ENCODE measurements at places on chromosomes 1 and 21.
A peak's percentile ranks its signal among the peaks of the same experiment; 100 is the strongest.

GRCh38 chr1:30286241-30286987 is 437.0 kb downstream of the MATN1 start:
- DNase-seq, result no peak

- DNase-seq, result peak; percentile 11
Observed at GRCh38 chr1:226425431-226426031, 17.6 kb upstream of the PARP1 start.

DNA sequence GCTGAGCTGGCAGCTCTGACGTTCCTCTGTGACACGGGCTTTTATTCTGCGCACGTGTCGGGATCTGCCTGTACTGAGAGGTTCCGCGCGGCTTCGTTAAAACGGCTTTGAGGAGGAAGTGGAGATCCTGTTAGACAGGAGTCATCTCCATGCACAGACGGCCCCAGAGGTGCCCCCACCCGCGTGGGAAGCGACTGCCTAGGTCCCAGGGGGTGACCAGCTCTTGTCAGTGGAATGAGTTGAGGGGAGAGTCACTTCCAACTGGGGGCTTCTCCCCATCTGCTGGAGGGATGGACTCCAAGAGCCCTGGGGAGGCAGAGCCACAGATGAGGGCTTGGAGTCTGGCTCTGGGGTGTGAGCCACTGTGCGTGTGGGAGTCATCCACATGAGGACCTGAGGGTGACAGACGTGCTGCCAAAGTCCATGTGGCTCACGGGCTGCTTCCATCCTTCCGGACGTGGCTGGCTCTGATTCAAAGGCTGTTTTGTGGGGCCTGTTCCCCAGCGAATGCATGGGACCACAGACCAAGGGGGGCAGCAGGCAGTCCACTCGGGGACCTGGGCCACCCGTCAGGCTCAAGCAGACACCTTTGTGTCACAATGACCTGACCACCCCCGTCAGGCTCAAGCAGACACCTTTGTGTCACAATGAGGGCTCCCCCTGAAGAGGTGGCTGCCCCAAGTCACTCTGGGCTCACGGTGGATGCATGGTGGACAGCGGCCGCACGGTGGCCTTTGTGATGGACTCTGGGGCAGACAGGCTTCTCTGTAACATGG is 26.8 kb downstream of the PTTG1IP start:
- no peak for DNase-seq

GRCh38 chr1:30660241-30660640 is 63.1 kb downstream of the MATN1 start:
- DNase-seq, result no peak

DNA sequence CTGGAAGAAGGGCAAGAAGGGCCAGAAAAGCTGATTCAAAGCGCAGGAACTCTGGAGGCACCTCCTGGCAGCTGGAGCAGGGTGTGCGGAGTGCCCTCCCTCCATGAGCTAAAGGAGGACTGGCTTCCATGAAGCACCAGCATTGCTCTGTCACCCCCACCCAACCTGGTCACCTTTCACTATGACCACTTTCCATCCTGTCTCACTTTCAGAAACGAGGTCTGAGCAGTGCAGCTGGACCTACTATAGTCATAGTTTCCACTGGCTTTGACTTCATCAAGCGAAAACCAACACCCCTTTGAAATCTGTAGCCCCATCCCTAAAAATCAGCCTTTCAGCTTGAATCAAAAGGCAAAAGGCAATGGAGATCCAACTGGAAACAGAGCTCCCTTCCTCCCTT is 84.8 kb upstream of the CACNA1E start:
- DNase-seq, result no peak

DNA sequence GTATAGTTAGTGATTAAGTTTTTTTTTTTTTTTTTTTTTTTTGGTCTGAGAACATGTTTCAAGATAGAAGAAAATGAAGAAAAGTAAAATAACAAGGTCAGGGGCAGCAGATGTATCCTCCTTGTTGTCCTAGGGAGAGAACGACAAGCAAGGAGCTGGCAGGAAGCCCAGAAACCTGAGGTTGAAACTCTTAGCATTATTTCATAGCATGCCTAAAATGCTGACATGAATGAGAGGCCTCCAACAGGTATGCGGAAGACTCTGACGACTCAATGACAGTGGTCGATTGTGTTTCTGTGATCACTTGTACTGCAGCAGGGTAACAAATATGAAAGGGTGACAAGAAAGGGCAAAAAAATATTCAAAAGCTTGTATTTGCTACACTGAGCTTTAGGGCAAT is 415.9 kb downstream of the PLA2G4A start:
- DNase-seq, result no peak

DNA sequence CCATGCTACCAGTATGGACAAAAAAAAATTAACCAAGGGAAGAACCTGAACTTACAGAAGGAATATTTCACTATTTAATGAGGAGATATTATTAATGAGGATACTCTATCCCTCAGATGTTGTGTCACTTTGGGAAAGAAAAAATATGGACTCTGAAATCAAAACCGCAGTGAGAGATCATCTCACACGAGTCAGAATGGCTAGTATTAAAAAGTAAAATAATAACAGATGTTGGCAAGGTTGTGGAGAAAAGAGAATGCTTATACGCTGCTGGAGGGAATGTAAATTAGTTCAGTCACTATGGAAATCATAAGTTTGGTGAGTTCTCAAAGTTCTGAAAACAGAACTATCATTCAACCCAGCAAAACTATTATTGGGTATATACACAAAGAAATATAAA is 30.9 kb downstream of the TNFSF4 start:
- DNase-seq, result no peak

- no peak for DNase-seq
Observed at GRCh38 chr21:45794027-45794426, 150.5 kb downstream of the PCBP3 start.

DNA sequence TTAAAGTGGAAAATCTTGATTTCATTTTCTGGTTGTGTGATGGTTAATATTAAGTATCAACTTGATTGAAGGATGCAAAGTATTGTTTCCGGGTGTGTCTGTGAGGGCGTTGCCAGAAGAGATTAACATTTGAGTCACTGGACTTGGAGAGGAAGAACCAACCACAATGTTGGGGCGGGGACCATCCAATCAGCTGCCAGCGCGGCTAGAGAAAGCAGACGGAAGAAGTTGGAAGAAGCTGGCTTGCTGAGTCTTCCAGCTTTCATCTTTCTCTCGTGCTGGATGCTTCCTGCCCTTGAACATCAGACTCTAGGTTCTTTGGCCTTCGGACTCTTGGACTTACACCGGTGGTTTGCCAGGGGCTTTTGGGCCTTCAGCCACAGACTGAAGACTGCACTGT is 832.6 kb upstream of the TMPRSS15 start:
- DNase-seq, result no peak

DNA sequence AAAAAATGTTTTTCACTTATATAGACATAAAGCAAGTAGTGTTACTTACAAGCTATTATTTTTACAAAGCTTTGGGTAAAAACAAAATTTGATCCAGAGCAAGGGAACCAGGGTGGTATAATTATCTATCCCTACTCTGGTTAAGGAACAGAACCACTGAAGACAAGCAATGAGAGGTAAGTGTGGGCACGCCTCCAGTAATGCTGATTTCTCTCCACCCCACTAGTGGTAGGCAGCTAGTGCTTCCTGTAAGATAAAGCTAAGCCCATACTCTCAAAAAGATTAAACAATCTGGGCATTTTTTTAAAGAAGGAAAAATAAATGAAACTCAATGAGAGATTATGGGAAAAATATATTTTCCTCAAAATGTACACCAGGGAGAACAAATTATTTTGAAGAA is 22.1 kb downstream of the TFB2M start:
- no peak for DNase-seq

GRCh38 chr1:9269078-9269501 is 23.6 kb upstream of the SPSB1 start:
- DNase-seq, result no peak

- DNase-seq, result no peak
Observed at GRCh38 chr1:114692947-114693346, 2.4 kb downstream of the AMPD1 start.

DNA sequence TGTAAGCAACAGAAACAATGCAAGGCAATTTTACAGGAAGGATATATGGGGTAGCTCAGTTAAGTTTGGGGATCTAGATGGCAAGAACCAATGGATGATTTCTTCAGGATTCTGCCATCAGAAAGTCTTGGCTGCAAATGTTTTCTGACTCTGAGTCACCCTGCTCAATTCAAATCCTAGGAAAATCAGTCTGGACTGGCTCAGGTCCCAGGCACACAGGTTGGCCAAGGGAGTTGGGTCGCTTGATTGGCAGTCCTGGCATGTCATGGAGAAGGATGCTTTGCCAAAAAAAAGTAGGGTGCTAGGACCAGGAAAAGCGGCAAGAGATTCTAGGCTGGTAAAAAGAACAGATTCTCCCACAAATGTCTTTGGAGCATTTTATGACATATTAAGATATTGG is 28.9 kb upstream of the S1PR1 start:
- no peak for DNase-seq

- DNase-seq, result no peak
Observed at GRCh38 chr21:32270748-32271147, 8.1 kb downstream of the MIS18A start.

DNA sequence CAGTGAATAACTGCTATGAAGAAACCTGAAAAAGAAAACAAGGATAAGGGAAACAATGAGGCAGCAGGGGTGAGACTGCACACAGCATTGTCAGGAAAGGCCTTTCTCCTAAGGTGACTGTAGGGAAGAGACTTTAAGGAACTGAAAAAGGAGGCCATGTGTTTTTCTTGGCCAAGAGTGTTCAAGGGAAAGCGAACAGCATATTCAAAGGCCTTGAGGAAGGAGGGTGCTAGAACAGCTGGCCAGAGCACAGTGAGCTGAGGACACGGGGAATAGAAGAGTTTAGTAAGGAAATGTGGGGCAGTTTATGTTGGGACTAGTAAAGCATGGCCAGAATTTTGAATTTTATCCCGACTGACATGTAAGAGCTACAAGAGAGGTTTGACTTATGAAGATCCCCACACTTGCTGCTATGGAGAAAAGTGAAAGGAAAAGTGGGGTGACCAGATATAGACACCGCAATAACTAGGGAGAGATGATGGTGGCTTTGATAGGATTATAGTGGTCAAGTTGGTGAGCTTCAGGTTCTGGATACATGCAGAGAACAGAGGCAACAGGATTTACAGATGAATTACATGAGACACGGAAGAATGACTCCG is 1.4 kb downstream of the RWDD2B start:
- no peak for DNase-seq

- DNase-seq, result no peak
Observed at GRCh38 chr1:211610779-211611556, 32.0 kb upstream of the SLC30A1 start.

DNA sequence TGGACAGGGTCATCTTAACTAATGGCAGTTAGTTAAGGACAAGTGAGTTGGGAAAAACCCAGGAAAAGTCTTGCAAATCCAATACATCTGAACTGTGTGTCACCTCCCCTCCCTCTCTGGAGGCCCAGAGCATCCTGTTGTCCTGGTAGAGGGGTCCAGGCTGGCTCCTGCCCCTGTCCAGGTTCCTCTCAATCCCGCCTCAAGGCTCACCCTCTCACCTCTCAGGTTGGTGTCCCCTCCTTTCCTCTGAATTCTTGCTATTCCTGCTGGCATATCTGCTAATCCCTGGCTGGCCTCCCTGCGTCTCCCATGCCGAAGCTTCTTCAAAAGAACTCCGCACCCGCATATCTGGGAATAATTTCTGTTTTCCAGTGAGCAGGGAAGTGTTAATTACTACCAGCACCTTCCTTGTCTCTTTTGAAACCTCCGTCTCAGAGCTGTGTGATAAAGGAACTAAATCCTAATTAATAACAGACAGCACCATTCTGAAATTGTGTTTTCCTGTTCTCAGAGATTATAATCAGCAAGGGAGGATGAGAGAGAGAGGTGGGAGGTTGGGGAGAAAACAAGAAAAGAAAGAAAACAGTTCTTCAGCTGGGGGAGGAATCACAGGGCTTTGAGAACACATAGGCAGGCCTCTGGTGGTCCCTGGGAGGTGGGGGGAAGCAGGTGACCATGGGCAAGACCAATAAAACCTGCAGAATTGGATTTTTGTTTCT is 568.0 kb downstream of the PTPRU start:
- no peak for DNase-seq

- DNase-seq, result no peak
Observed at GRCh38 chr1:40853113-40853884, 8.9 kb downstream of the CITED4 start.

GRCh38 chr1:20174937-20175666 is 10.8 kb upstream of the UBXN10 start:
- no peak for DNase-seq

GRCh38 chr21:45097827-45098387 is 23.5 kb downstream of the ADARB1 start:
- DNase-seq, result no peak

- no peak for DNase-seq
Observed at GRCh38 chr1:220803401-220804201, 16.9 kb downstream of the MTARC1 start.

- DNase-seq, result peak; percentile 43
Observed at GRCh38 chr1:46223472-46223943, 20.4 kb downstream of the LURAP1 start.

- DNase-seq, result no peak
Observed at GRCh38 chr1:203899353-203899716, 37.9 kb downstream of the SNRPE start.

DNA sequence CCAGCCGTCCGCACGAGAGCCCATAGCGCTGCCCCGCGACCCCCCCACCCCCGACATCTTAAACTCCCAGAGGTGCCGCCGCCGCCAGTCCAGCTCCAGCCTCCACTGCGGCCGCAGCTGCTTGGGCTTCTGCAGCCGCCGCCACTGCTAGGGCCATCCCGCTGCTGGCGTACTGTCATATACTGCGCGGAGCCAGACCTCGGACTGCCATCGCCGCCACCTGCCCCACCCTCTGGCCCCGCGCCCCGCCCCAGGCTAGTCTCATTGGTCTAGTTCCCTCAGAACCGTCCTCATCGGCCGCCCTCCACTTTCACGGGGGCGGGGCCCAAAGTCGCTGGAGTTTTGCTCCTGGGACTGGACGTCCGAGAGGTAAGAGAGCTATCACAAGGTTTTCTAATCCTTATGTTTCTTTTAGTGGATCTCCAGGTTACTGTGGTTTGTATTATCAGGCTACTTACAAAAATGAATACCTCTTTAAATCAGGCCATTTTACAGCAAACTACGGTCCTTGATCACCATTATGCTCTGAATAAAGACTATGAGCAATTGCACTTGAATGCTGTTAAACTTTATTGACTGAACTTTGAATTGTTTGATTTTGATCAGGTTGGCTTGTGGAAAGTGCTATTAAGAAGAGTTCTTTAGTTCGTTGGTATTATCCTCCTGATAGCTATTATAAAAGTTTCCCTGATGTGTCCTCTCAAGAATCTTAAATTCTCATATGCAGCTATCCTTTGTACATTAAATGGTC is 2.8 kb upstream of the CD1D start:
- DNase-seq, result no peak
